Activated T-cell treated with anti-CD3 and anti-CD28 coated beads for 1 hour (primary cell): ENCODE measurements at places on chromosomes 2 and 18.

- DNase-seq: no peak
Measured at GRCh38 chr2:214100488-214100887, 310.4 kb upstream of the VWC2L start.

DNA sequence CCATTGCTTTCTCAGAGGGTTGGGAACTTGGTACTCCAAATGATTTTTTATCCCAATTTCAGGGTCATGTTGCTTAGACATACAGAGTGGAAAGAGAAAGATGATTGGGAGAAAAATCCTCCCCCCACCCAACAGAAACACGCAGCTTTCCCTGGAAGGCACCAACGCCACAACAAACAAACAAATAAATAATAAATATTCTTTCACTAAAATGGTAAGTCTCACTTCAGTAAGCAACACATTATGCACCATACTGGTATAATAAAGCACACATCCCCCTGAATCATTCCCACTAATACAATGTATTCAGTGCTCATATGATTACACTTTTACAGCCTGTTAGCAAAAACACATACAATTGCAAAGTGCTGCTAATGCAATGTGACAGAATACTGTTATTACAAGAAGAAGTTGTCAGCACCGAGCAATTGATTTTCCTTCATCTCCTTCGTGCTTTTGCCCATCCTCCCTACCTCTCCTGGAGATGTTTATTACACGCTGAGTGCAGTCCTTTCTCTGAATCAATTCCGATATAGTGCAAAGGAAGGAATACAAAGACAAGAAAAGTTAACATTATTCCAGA lies 359.9 kb downstream of the TXNL1 start:
- DNase-seq: no peak

DNA sequence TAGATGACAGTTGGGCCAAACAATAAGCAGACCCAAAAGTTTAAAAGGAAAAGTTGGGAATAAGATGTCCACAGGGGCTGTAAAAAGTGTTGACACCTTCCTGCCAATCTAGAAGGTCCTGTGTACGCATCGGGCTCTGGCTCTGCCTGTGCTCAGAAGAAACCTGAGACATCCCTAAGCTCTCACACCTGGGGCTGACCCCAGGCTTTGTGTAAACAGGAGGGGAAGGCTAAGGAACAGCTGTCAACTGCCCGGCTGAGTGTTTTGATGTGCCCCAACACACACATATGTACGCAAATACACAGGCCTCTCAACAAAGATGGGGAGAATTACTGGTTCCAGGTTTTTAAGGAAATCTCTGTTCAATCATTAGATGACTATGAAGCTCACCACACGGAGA lies 59.5 kb downstream of the TMEM131 start:
- DNase-seq: no peak

- DNase-seq: no peak
Measured at GRCh38 chr18:59233017-59233410, 13.1 kb downstream of the GRP start.

DNA sequence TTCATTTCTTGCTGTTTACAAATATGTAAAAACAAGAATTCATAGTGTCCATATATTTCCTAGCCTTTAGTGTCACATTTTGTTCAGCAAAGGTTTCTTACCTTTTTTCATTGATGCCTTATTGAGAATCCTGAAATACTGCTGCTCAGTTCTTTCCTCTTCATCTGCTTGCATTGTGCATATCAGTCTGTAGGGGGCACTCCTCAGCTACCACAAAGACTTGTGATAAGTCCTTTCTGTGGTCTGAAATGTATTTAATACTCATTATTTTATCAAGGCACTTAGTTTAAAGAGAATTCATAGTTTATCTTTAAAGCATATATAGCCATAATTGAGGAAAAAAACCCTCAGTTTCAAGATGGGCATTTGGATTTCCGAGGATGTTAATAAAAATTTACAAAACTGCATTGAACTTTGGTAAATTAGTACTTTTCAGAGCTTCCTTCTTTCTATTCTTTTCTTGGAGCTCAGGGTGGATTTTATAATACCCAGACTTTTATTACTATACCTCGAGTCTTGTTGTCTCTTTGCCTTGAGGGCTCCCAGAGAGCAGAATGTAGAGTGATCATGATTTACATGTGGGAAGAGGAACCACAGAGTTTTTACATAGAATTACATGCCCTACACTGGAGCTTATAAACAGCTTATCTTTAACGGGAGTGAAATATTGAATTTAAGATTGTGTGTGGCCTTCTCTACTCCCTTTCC lies 570.1 kb downstream of the PLCL1 start:
- no peak for DNase-seq

DNA sequence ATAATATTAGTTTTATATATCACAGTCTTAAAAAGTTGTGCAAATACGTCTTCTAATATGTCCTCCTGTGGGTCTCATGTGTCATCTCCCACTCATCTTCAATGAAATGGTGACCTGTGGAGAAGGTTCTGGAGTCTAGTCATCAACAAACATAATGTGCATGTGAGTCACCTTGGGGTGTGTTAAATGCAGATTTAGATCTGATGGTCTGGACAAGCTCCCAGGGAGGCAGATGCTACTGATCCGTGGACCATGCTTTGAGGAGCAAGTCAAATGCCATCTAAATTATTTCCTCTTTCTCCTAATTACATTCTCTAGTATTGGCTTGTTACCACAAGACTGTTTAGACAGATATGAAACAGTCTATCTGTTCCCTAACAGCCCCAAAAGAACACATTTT lies 210.9 kb downstream of the CD226 start:
- no peak for DNase-seq

DNA sequence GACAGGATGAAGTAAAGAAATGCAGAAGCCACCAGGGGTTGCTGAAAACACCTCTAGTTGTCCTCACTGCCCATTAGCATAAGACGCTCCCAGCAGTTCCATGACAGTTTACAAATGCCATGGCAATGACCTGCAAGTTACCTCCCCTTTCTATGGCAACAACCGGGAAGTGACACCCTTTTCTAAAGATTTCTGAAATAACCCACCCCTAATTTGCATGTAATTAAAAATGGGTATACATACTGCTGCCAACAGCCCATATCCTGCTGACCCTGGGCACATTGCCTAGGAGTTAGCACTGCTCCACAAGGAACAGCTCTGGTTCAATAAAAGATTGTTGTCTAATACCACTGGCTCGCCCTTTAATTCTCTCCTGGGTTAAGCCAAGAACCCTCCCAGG lies 178.3 kb upstream of the LRATD1 start:
- DNase-seq: no peak

DNA sequence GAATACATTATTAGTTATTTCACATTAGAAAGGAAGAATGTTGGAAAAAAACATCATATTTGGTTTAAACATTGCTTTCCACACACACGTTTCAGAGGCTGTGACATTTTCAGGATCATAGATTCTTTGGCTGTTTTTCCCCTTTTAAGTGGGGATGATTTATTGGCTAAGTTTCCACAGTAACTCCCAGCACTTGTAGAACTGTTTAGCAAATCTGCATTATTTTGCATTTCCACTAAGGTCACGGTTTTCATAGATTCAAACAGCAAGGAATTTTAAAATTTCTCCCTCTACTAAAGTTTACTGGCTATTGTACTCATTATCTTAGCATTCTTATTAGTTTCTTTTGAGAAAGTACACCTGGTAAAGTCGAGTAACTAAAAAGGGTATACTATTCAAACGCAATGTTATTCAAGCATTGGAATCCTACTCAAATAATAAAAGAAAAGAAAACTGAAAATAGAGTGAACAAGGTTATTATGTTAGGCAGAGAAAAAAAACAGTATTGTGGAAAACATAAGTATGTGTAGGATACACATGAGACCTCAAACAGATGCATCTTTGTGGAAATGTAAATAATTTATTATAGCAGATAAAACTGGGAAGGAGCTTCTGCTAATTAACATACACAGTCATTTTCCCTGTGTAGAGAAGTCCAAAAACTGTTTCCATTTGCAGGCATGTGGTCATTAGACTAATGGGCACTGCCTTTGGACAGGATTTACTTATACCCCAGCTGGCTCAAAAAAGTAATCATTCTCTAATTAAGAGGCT lies 633.8 kb downstream of the NRXN1 start:
- no peak for DNase-seq

- DNase-seq: no peak
Measured at GRCh38 chr2:111052621-111053020, 68.1 kb upstream of the BCL2L11 start.

DNA sequence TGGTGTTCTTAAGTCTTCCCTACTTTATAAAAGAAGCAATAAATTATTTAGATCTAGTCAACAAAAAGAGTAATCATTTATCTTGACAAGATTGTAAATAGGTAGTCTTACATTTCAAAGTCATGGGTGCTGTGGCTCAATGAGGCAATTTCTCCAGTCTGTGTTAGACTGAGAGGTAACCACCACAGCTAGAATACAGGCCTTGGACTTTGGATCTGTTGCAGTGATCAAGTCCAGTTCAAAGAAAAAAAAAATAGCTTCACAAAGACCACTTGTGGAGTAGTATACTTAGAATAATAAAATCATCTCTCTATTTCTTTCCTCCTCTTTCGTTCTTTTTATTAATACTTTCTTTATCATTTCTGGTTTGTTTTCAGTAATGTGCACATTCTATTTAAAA lies 93.1 kb upstream of the FSIP2 start:
- no peak for DNase-seq

DNA sequence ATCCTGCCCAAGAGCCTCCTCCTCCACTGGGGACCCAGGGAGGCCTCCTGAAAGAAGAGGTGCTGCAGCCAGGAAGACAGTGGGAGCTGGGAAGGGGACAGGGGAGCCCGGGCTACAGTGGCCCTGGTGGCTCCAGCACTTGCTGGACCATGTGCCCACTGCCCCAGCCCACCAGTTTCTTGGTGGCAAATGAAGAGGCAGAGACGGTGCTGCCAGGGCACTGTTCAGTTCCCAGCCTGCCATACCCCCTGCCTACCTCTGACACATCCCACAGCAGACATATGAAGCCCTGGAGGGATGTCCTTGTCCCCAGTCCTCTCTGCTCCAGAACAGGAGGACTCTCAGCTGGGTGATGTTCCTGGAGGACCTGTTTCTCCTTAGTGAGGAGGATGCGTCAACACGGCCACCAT lies 3.7 kb downstream of the RAMP1 start:
- no peak for DNase-seq

DNA sequence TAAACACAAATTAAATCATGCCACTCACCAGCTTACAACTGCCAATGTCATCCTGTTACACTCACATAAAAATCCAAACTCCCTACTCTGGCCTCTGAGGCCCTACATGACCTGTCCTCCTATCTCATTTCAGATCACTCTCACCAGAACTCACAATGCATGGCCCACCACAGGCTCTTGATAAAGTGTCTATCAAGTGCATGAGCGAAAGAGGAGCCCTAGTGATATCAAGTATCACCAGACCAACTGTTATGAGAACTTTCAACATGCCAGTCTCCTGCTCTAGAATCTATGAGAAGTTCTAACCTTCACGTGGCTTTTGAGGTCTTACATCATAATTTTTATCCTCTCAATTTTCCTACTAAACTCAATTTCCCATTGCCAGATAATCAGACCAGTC lies 76.4 kb upstream of the CD226 start:
- no peak for DNase-seq

GRCh38 chr2:149781263-149781808 lies 193.8 kb upstream of the MMADHC start:
- no peak for DNase-seq

DNA sequence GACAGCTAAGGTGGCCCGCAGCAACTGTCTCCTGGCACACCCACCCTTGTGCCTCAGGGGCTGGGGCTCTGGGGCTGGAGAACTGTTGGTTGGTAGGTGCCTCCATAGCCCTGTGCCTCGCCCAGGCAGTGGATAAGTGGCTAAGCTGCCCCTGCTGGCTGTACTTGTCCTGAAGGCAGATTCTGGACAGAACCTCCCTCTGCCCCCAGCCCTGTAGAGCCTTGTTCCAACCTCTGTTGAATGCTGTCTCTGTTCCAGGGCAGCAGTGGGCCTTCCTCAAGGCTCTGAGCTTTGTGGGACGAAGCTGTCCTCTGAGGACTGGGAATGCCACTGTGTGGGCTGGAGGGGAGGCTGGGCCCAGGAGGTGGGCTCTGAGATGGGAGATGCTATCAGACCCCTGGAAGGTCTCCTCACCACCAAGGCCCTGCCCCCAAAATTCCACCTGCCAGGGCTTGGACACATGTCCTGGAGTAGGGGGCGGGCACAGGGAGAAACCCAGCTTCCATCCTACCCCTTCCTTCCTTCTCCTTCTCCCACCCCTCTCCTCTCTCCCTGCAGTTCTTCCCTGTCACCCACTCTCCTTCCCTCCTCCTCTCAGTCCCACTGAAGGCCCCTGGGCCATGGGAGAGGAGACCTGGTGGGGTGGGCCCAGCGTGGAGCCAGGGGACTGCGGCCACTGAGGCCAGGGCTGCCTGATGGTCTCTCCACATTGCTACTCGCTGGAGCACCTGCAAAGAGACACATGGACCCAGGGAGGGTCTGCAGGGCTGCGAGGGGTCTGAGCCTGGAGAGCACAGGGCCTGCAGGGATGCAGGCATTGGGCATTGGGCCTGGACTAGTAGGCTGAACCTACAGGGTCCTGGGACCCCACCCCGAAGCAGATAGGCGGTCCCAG lies 1.7 kb upstream of the PDCD1 start:
- DNase-seq: no peak

- DNase-seq: no peak
Measured at GRCh38 chr2:50751311-50752031, 280.5 kb downstream of the NRXN1 start.

GRCh38 chr18:30522288-30522929 lies 520.1 kb downstream of the DSC3 start:
- no peak for DNase-seq

GRCh38 chr2:64792995-64793639 lies 139.4 kb upstream of the SERTAD2 start:
- DNase-seq: no peak

- no peak for DNase-seq
Measured at GRCh38 chr2:133362061-133362476, 206.2 kb downstream of the NCKAP5 start.

GRCh38 chr2:222481941-222482340 lies 57.6 kb downstream of the SGPP2 start:
- no peak for DNase-seq

GRCh38 chr18:44195394-44196140 lies 485.1 kb upstream of the SETBP1 start:
- no peak for DNase-seq

- no peak for DNase-seq
Measured at GRCh38 chr2:133040170-133040569, 370.2 kb upstream of the LYPD1 start.

GRCh38 chr2:188511346-188511745 lies 219.7 kb downstream of the GULP1 start:
- DNase-seq: no peak

GRCh38 chr2:190717764-190718651 lies 69.1 kb downstream of the NAB1 start:
- no peak for DNase-seq

DNA sequence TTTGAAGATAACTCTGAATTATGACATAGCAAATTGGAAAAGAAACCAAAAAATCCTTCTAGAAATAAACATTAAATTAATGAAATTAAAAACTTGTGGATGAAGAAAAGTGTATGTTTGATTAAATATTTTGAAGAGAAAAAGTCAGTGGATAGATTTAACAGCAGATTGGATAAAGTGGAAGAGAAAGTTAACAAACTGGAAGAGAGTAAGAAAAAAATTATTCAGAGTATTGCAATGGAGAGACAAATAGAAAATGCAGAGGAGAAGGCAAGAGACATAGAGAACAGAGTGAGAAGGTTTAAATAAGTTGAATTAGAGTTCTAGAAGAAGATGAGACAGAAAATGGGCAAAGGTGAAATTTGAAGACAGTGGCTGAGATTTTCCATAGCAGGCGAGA lies 162.8 kb downstream of the DIS3L2 start:
- no peak for DNase-seq
